ENCODE measurements at places on chromosomes 7 and 10.

DNA sequence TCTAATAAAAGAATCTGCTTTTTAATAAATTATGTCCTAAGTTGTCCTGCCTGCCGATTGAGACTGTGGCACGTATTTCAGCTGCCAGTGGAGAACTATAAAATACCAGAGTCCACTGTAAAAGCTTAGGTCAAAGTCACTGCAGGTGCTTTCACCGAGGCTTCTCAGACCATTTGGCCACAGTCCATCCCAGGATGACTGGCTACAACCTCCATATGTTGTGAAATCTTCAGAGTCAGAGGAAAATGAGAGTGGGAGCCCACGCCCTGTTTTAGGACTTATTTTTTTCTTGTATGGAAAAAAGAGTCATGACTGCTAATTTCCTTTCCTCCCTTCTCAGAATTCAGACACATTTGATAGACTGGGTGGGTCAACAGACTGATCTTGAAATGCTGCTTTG, 182.9 kb downstream of the ANK3 start:
- H3K36me3 ChIP-seq, result peaks cover 8% of the 10 kb centered on the region
- H3K4me3 ChIP-seq, result no peak overlapping the region
- no peaks in the 10 kb centered on the region for H3K27me3 ChIP-seq
- H3K4me1 ChIP-seq, result peaks cover 16% of the 10 kb centered on the region
- DNase-seq, result no peak

GRCh38 chr10:116753759-116754158, 11.4 kb upstream of the HSPA12A start:
- H3K36me3 ChIP-seq, result no peaks in the 10 kb centered on the region
- H3K27ac ChIP-seq, result no peak overlapping the region
- no peak overlapping the region for H3K4me3 ChIP-seq
- H3K4me1 ChIP-seq, result no peaks in the 10 kb centered on the region
- H3K27me3 ChIP-seq, result peaks cover 47% of the 10 kb centered on the region
- DNase-seq, result no peak

- H3K36me3 ChIP-seq, result no peaks in the 10 kb centered on the region
- no peaks in the 10 kb centered on the region for H3K27me3 ChIP-seq
- H3K4me3 ChIP-seq, result no peak overlapping the region
- H3K4me1 ChIP-seq, result no peaks in the 10 kb centered on the region
- DNase-seq, result no peak
These were observed 349.1 kb downstream of the RPS24 start for GRCh38 chr10:78382772-78383171.

DNA sequence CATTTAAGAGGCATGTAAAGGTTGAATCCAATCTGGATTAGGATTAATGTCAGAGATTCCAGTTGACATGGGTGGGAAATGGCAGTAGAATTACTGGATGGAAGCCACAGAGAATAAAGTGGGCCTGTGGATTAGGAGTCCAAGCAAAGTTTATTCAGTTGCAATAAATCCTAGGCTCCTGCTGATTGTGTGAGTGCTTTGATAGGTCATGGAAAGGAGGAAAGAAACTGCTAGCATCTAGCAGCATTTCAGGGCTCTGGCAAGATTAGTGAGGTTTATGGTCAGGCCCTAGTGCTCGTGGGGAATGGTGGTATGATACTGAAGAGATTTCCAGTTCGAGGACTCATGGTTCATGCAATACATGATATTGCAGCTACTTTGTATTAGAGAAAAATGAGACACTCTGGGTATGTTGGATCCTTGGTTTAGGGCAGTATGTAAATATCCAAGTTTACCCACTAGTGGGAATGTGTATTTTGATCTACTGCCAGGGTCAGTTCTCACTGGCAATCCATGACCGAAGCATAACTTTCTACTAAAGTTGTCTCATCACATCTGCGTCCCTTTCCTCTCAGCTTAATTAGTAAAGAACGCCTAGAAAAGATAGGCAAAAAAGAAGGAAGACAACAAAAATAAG, 235.0 kb downstream of the SUGCT start:
- H3K4me1 ChIP-seq, result no peaks in the 10 kb centered on the region
- no peak overlapping the region for H3K27ac ChIP-seq
- H3K27me3 ChIP-seq, result no peaks in the 10 kb centered on the region
- no peak overlapping the region for H3K4me3 ChIP-seq
- no peaks in the 10 kb centered on the region for H3K36me3 ChIP-seq

DNA sequence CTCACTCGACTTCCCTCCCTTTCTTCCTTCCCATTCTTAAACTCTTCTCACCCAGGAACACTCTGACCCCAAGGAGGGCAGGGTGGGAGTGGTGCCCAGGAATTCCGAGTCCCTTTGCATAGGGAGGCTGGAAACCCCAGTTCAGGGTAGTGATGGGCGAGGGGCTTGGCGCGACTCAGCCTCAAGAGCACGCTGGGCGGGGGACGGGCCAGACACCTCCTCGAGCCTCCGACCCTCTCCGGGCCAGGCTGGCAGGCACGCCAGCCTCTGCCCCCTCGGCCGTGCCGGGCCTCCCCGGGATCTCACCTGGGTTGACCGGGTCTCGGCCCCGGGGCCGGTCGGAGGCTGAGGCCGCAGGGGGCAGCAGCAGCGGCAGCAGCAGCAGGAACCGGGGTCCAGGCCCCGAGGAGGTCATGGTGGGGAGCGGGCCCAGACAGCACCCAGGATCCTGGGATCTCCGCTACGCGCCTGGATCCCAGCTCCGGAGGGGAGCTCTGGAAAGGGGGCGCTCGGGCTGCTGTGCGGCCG, 457 bp downstream of the PLOD3 start:
- no peaks in the 10 kb centered on the region for H3K27me3 ChIP-seq
- no peaks in the 10 kb centered on the region for H3K36me3 ChIP-seq
- H3K4me1 ChIP-seq, result peaks cover 40% of the 10 kb centered on the region
- DNase-seq, result no peak

GRCh38 chr10:126387041-126387921, 996 bp downstream of the ADAM12 start:
- peak overlapping the region; percentile 71 for H3K4me3 ChIP-seq
- H3K27ac ChIP-seq, result peak overlapping the region; percentile 55
- DNase-seq, result peak; percentile 58
- peaks cover 8% of the 10 kb centered on the region for H3K4me1 ChIP-seq
- peaks cover 5% of the 10 kb centered on the region for H3K36me3 ChIP-seq

DNA sequence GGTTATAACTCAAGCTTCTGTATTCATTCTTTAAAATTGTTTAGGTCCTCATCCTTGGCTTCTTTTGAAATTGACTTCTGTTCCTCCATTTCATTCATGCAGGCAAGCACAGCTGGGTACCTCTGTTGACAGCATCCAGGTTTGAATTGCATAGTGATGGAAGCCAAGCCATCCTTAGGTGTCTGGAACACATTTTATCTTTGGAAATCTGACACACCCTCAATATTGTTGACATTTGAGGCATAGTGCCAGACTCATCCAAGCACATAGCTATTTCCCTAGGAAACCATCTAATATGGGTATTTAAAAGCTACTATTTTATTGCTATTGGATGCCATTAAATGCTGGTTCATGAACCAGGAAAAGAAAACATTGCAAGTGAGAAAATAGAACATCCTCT, 142.1 kb upstream of the PTPRZ1 start:
- DNase-seq, result no peak
- H3K27ac ChIP-seq, result no peak overlapping the region
- H3K4me1 ChIP-seq, result no peaks in the 10 kb centered on the region

DNA sequence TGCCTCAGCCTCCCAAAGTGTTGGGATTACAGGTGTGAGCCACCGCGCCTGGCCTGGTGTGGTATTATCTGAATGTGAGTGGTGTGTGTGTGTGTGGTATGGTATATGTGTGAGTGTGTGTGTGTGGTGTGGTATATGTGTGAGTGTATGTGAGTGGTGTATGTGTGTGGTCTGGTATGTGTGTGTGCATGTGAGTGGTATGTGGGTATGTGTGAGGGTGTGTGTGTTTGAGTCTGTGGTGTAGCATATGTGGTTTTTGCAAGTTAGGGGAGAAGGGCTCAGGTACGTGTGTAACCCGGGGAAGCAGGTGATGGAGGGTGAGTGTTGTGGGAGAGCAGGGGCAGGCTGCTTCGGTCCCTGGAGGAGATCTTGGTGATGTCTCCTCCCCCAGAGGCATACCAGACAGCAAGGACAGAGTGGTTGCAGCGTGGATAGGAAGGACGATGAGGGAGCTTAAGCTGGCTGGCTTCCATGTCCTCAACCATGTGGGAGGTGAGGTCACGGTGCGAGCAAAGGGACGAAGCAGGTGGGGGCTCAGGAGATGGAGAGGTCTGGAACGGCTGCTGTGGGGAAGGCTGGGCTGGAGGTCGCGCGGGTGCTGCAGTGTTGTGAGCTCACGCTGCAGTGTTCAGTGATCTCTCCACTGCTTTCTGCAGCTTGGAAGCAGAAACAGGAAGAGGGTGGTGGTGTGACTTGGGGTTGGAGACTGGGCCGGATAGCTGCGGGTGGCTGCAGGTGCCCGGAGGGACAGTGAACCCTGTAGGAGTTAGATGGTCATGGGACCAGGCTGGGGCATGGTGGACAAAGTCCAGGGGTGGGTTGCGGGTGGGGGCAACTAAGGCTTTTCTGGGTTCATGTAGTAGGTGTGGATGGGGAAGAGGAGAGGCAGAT, 5.0 kb downstream of the ZYX start:
- no peaks in the 10 kb centered on the region for H3K27me3 ChIP-seq
- peaks cover 13% of the 10 kb centered on the region for H3K4me1 ChIP-seq
- no peak overlapping the region for H3K4me3 ChIP-seq
- DNase-seq, result peak; percentile 21
- H3K27ac ChIP-seq, result no peak overlapping the region

DNA sequence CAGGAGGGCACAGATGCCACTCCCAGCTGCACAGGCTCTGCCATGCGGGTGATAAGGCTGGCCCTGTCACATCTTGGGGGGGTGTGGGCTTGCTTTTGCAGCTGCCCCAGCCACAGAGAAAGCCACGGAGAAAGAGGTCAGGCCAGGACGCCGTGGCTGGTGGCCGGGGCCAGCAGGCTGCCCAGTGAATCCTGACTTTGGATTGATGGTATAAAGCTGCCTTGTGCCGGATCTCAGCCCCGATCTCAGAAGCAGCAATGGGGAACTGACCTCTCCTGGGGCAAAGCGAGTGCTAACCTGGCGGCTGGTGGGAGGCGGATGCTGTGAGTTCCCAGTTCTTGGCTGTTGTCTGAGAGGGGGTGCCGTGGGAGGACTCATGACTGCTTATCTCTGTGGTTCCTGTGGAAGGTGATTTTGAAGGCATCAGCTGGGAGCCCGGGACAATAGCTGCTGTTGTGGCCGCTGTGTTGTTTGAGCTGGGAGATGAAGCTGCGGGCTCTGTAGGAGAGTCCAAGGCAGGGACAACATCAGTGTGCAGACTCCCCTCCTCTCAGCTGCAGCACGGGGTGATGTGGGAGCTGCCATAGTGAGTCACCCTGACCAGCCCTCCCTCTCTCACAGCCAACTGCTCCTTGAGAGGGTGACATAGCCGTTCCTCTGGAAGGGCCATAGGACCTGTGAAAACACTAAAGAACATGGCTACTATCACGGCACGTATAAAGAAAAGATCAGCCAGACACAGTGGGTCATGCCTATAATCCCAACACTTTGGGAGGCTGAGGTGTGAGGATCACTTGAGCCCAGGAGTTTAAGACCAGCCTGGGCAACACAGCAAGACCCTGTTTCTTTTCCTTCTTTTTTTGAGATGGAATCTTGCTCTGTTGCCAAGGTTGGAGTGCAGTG, 17.0 kb downstream of the IL15RA start:
- no peak for DNase-seq
- peaks cover 18% of the 10 kb centered on the region for H3K36me3 ChIP-seq
- no peaks in the 10 kb centered on the region for H3K4me1 ChIP-seq

DNA sequence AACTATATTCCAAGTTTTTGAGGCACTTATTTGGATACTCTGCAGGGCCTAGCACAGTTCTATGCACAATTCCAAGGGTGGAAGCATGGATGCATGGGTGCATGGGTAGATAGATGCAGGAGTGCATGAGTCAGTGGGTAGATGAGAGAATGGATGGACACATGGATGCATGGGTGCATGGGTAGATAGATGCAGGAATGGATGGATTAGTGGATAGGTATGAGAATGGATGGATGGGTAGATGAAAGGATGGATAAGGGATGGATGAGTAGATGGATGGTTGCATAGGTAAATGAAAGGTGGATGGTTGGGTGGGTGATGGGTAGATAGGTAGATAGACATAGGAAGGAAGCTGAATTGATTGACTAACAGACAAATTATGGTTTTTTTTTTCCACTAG, 15.6 kb downstream of the PNLIPRP2 start:
- no peak for DNase-seq
- H3K4me1 ChIP-seq, result no peaks in the 10 kb centered on the region
- peaks cover 27% of the 10 kb centered on the region for H3K27me3 ChIP-seq
- no peaks in the 10 kb centered on the region for H3K36me3 ChIP-seq

- H3K4me3 ChIP-seq, result no peak overlapping the region
- no peak for DNase-seq
- H3K27ac ChIP-seq, result no peak overlapping the region
- no peaks in the 10 kb centered on the region for H3K27me3 ChIP-seq
- no peaks in the 10 kb centered on the region for H3K36me3 ChIP-seq
- no peaks in the 10 kb centered on the region for H3K4me1 ChIP-seq
These were observed 86.4 kb downstream of the GPR37 start for GRCh38 chr7:124679146-124679545.

GRCh38 chr10:103802081-103802480, 53.3 kb downstream of the SH3PXD2A start:
- no peak for DNase-seq
- H3K36me3 ChIP-seq, result no peaks in the 10 kb centered on the region
- H3K4me3 ChIP-seq, result no peak overlapping the region
- H3K4me1 ChIP-seq, result peaks cover 29% of the 10 kb centered on the region
- no peaks in the 10 kb centered on the region for H3K27me3 ChIP-seq
- H3K27ac ChIP-seq, result no peak overlapping the region

- H3K4me1 ChIP-seq, result no peaks in the 10 kb centered on the region
- no peak overlapping the region for H3K27ac ChIP-seq
- H3K4me3 ChIP-seq, result no peak overlapping the region
- DNase-seq, result no peak
- H3K36me3 ChIP-seq, result no peaks in the 10 kb centered on the region
These were observed 121.2 kb downstream of the BAMBI start for GRCh38 chr10:28798428-28798955.

GRCh38 chr7:3013975-3014792, 29.5 kb downstream of the CARD11 start:
- H3K4me3 ChIP-seq, result no peak overlapping the region
- no peak overlapping the region for H3K27ac ChIP-seq
- no peaks in the 10 kb centered on the region for H3K27me3 ChIP-seq
- no peak for DNase-seq

DNA sequence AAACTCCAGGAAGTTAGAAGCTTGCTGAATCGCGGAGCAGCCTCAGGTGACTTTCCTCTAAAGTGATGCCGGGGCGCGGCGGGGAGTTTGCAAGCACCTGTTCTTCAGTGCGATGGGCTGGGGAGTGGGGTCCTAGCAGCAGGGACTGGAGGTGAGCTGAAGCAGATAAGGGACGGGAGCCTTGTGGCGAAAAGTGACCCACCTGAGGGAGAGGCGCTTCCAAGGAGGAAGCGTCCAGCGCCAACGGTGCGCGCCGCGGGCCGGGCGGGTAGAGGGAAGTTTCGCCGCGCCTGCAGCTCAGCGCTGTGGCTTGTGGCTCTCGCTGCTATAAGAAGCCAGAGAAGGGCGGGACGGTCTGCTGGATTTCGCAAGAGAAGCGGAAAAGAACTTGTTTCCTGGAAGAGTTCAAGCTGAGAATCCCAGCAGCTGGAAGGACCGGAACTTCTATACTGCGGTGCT, at the start of gene STEAP4:
STEAP4 (minus strand) TSS at position 305 of the 459 bp plus-strand sequence. CDS start 22,625 bp downstream, outside the sequence.
- H3K4me1 ChIP-seq, result peaks cover 7% of the 10 kb centered on the region
- peaks cover 25% of the 10 kb centered on the region for H3K27me3 ChIP-seq
- peak within 1 kb of the TSS; percentile 73 for H3K4me3 ChIP-seq

All from activated T-cell treated with anti-CD3 and anti-CD28 coated beads, Interleukin-2, amount 50 U/mL, for 72 hours (primary cell).